Stimulated activated CD4-positive, alpha-beta T cell treated with anti-CD3 and anti-CD28 coated beads, TNF-alpha, amount 100 ng/mL, for 48 hours (primary cell): ENCODE measurements at places on chromosomes 6 and 20.

DNA sequence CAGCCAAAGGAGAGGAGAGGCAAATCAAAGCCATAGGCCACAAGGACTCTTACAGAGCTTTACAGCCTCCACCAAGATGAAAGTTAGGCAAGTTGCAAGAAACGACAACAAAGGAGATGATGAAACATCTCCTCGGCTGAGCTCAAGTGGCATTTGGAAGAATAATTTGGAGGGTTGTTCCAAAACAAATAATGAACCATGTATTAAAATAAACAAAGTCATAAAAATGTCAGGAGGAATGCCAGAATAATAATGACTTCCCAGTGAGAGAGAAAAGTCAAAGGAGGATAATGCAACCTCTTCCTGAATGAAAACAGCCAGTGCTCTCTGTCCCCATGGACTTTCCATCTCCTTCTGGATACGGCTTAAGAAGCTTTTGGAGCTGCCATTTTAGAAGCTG lies 371.4 kb upstream of the ID4 start:
- DNase-seq = no peak

- DNase-seq = no peak
These were observed 128.2 kb upstream of the TMEM170B start for GRCh38 chr6:11409371-11409770.

DNA sequence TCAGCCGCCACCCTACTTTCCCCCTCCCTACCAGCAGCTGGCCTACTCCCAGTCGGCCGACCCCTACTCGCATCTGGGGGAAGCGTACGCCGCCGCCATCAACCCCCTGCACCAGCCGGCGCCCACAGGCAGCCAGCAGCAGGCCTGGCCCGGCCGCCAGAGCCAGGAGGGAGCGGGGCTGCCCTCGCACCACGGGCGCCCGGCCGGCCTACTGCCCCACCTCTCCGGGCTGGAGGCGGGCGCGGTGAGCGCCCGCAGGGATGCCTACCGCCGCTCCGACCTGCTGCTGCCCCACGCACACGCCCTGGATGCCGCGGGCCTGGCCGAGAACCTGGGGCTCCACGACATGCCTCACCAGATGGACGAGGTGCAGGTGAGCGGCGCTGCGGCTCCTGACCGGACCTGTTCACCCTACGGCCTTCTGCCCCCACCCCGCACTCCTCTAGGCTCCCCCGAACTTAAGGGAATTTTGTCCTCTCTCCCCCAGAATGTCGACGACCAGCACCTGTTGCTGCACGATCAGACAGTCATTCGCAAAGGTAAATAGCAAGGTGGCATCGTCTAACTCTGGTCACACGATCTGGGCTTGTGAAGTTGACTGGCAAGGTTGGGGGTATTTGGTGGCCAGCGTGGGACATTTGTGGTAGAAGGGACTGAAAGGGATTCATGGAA lies 2.3 kb downstream of the TFAP2C start:
- DNase-seq = no peak

GRCh38 chr6:58290177-58290576 lies 972.7 kb downstream of the PRIM2 start:
- DNase-seq = no peak

DNA sequence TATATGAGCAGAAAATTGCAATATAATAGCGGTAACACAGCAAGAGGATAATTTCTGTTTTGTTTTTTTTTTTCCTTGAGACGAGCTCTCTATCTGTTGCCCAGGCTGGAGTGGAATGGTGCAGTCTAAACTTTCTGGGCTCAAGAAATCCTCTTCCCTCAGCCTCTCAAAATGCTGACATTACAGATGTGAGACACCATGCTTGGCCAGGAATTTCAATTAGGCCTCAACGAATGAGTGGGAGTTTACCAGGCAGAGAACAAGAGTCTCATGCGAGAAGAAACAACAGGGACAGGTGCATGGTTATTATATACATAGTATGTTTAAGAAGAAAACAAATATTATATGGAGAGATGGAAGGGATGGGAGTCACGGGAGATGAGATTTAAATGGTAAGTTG lies 111.4 kb downstream of the ATXN1 start:
- no peak for DNase-seq

GRCh38 chr6:9208966-9209365 lies 773.6 kb upstream of the SLC35B3 start:
- DNase-seq = no peak

GRCh38 chr6:105495515-105495914 lies 92.6 kb upstream of the PREP start:
- DNase-seq = no peak

DNA sequence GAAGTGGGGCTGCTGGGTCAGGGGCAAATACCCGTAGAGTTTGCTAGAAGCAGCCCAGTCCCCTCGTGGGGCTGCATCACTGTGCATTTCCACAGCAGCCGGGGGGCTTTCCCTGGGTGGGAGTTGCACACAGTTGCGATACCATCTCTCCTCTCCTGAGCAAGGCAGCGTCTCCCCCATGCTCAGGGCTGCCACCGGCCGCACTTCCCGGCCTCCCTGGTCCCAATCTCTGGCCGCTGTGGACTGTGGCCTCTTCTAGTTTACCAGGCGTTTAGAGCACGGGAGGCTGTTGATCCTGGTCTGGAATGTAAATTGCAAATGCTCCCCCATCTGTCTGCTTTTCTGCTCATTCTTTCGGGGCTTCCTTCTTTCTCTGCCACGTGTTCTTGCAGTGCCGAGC lies 31.1 kb downstream of the OSBPL2 start:
- no peak for DNase-seq

GRCh38 chr6:17591287-17591686 lies 8.8 kb upstream of the FAM8A1 start:
- DNase-seq = no peak
